NCI-H460 (cell line): ENCODE measurements at places on chromosomes 6 and 20.

DNA sequence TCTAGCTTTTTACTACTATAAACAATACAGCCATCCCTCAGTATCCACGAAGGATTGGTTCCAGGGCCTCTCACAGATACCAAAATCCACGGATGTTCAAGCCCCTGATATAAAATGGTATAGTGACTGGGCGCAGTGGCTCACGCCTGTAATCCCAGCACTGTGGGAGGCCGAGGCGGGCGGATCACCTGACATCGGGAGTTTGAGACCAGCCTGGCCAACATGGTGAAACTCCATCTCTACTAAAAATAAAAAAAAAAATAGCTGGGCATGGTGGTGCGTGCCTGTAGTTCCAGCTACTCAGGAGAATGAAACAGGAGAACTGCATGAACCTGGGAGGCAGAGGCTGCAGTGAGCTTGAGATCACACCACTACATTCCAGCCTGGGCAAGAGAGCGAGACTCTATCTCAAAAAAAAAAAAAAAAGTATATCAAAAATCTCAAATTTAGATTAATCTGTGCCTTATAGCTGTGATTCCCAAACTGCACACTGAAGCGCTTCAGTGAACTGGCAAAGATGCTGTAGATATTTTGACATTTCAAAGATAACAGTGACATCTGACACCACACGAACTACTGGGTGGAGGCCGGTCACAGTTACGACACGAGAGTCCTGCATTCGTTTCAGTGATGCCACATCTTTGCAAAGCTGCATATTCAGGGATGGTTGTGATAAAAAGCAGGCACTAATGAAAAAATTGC is 38.3 kb downstream of the MRS2 start:
- DNase-seq: peak; percentile 30

DNA sequence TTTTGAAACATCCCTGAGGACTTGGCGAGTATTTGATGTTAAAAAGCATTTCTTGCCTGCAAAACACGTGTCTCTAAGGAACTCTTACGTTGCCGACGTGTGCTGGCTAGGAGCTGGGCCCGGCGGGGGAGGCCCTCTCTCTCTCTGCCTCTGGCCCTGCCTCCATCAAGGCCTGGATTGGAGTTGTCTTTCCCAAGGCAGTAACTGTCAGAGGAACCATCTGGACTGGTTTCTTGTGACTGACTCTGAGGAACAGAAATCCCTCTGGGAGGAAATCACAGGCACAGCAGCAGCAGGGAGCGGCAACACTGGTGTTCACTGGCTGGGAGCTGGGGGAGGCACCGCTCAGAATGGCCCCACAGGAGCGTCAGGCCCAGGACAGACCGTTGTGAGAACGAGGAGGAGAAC is 244.2 kb downstream of the NRN1 start:
- DNase-seq: no peak

DNA sequence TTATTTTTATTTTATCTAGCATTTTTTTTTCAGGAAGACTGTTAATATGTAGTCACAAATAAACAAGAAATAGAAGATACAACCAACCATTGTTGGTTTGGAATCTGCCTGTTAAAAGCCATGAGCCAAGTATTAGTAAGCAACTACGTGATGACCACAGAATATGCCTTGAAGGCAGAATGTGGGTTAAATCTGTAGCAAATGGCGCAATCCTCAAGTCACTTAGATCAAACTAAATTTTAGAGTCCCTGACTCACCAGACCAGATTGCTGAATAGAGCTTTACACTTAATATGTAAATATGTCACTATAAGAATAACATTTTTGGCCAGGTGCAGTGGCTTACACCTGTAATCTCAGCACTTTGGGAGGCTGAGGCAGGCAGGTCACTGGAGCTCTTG is 800.1 kb upstream of the CITED2 start:
- peak; percentile 81 for DNase-seq

GRCh38 chr6:98516206-98516605 is 318.2 kb upstream of the POU3F2 start:
- DNase-seq: no peak

GRCh38 chr6:137405806-137406205 is 88.4 kb downstream of the OLIG3 start:
- DNase-seq: no peak

DNA sequence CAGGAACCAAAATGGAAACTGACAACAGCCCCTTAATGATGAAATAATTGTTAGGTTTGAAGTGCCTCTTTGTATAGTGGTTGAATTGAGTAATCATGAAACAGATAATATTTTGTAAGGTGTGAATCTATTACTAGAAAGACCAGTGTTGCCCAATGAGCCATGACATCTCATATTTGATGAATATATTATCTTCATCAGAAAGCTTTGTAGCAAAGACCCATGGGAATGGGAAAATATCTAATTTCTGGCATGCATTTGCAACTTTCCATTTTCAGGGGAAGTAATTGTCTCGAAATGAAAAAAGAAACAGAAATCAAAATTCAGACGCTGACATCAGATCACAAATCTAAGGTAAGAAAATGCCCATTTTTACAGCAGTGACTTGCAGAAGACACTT is 57.3 kb upstream of the LAMP5 start:
- DNase-seq: no peak

DNA sequence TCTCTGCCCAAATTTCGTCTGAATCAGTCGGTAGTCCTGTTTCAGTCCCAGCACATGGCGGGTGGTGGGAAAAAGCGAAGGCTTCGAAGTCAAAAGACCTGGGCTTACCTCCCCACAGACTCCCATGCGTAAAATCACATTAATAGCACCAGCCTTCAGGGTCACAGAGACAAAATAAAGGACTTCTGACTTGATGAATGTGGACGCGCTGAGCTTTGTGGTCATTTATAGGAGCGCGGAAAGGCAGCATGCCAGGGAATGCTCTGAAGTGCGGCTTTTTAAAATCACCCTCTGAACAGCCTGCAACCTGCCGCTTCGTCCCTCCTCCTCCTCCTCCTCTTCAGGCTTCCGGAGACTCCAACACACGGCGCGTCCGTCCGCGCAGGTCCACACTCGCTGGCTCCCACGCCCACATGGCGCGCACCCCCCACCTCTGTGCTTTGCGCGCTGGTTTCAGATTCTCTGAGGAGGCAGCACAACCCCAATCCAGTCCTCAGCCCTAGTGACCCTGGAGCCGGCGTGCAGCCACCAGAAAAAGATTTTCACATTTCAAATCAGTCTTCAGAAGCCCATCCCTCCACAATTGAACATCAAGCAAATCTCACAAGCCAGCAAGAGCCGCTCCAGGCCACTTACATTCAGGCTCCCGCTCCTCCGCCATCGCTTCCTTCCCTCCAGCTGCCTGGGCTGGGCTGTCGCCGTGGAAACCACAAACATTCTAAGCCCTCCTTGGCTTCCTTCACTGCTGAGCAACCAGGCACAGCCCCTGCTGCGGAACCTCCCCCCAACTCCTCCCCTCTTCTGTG is at the start of gene C6orf118:
Gene C6orf118, minus strand, starts transcription at position 680 of the 806 bp plus-strand sequence. Its CDS starts 19 bp downstream, at position 661.
- DNase-seq: no peak
